ENCODE measurements at places on chromosomes 3 and 15.

GRCh38 chr3:99407257-99407656, 231.1 kb upstream of the COL8A1 start:
- no peak for DNase-seq

DNA sequence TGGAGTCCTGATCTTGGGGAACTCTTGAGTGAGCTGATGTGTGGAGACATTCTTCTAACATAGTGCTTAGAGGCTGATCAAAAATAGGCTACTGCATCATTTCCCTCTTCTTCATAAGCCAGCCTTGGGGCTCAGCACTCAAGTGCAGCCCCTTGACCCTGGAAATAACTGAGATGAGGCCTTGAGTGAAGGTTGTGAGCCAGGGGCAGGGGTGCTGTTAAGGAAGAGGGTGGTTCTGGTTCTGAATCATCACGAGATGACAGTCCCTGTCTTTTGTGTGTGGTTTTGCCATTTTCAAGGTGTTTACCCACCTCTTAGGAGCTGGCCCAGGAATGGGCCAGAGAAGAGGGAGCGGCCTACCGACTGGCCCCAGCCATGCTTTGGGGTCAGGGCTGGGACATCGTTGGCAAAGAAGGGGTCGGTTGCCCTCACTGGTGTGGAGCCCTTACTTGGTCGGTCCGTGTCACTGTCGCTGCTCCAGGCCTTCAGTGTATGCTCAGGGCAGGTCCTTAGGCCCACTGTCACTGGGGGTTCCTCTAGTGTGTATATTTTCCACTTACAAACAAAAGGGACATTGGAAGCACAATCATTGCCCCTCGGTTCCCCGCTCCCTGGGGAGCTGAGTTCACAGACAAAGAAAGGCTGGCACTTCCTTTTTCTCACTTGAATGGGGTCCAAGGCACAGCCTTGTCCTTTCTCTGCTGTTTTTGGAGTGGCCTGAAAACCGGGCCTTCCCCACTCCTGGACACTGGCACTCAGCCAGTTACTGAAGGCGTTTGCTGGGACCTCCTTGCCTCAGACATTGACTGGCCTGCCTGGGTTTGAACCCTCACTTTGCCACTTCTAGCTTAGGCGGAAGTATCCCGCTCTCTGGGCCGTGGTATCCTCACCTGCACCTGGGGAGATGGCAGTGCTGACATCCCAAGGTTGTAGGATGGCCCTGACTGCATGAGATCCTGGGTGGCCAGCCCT, 46.6 kb downstream of the SLC6A6 start:
- no peak for DNase-seq

- DNase-seq, result no peak
These were observed 462.1 kb downstream of the MFSD1 start for GRCh38 chr3:159263750-159264553.

GRCh38 chr15:69749274-69749673, 296.7 kb downstream of the RPLP1 start:
- DNase-seq, result no peak

DNA sequence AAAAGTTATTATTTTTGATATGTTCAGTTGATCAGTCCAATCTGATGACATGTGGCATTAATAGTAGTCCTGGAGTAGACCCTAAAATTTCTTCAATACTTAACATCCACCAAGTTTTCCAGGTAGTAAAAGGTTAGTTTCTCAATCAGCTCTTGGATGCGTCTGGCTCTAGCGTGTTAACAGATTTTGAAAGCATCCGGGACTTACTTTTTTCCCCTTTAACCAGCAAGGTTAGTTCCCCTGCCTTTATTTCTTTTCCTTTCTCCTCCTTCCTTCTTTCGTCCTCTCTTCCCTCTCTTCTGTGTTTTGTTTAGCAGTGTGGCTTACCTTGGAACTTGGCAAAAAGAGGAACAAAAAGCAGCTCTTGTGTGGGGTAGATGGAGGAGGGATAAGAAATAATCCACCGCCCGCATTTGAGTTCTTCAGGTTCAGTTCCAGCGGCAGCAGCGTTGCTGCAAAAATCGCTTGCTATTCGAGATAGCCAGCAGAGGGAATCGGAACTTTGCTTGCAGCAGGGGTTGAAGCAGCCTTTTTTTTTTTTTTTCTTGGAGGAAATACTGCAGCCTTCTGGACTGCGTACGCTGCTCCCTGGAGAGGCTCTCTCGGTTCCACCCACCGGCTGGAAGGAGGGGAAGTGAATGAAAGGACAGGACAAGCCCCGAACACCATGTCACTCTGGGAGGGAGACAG, at the start of gene RBMS3:
TSS of gene RBMS3 (plus strand) at position 668 of the 690 bp plus-strand sequence.
- no peak for DNase-seq
